Stimulated activated CD8-positive, alpha-beta memory T cell treated with anti-CD3 and anti-CD28 coated beads, Interleukin-15, amount 100 ng/mL, for 4 hours (primary cell): ENCODE measurements at places on chromosomes 6 and 20.

- DNase-seq = no peak
These were observed 59.6 kb downstream of the PPP1R14C start for GRCh38 chr6:150202404-150202803.

DNA sequence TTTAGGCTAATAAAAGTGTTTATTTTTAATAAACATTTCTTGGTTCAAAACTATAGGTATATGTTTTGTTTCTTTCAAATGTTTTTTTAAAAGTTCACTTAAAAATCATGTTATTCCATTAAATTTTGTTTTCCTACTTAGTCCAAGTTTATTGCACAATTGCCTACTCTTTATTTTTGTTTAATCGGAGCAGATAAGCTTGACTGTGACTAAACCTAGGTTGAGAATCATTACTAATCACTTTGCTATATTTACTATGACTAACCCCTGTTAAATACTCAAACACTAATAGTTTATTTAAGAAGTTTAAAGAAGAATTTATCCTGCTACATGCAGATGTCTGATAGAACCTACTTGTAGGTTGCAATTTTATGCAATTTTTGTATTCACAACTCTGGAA is 18.8 kb downstream of the MAP3K4 start:
- DNase-seq = no peak

DNA sequence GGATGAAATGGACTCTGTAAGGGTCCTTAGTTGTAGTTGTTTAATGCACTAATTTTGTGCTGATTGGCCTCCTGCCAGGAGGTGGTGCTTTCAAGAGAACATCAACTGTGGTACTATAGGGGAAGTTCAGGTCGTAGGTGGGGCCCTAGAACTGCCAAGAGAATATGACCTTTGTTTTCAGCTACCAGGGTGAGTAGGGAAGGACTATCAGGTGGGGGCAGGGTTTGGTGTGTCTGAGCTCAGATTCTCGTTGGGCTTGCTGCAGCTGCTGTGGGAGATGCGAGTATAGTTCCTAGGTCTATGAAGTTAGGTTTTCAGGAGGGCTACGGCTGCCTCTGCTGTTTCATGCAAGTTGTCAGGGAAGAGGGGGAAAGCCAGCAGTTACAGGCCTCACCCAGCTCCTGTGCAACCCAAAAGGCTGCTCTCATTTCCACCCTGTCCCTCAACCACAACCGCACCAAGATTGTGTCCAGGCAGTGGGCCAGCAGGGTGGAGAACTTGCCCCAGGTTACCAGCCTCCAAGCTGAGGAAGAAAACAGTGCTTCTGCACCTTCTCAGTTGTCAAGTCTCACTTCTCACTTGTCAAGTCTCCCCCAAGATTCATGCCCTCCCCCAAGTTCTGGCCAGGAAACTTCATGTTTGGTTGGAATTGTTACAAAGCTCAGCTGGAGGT is 626.5 kb upstream of the MAP3K7 start:
- DNase-seq = no peak

- no peak for DNase-seq
These were observed 119.4 kb upstream of the ARMC2 start for GRCh38 chr6:108728826-108729225.

DNA sequence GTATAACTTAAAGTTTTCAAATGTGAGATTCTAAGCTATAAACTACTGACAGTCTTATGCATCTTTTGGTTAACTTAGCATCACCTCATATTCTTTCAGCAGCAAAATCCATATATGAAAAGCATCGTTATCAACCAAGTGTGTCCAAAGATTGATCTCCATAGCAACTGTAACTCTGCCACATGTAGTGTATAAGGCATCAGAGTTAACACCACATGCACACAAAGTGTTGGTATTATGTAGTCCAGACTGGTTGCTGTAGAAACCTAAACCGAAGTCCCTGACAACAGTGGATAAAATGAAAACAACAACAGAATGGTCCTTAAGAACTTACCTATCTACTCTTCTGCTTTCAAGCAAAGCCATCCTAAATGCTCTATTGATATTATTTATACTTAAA is 39.6 kb downstream of the PDSS2 start:
- no peak for DNase-seq

- no peak for DNase-seq
These were observed 119.7 kb downstream of the SH3BGRL2 start for GRCh38 chr6:79750806-79751205.

DNA sequence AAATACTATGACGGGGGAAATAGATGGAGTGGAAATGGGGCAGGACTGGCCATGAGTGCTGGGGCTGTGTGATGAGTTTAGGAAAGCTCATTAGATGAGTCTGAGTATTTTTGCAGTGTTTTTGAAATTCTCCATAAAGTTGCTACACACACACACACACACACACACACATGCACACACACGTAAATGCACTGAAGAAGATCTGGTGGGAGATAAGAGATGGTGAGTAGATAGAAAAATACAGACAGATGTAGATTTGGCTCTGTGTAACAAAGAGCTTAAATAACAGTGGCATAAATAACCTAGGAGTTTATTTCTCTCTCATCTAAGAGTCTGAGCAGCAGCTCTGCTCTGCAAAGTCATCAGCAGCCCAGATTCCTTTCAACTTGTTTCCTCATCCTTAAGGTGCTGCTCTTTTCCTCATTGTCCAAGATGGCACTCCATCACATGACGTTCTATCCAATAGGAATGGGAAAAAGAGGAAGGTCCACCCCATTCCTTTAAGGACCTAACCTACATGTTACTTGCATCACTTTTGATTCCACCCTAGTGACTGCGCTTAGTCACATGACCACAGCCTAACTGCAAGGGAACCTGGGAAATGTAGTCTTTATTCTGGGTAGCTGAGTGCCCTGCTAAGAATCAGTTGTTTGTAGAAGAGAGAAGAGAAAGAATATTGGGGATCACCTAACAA is 76.4 kb downstream of the EYA2 start:
- no peak for DNase-seq

- DNase-seq = no peak
These were observed 367.4 kb downstream of the CD109 start for GRCh38 chr6:74063391-74063790.

DNA sequence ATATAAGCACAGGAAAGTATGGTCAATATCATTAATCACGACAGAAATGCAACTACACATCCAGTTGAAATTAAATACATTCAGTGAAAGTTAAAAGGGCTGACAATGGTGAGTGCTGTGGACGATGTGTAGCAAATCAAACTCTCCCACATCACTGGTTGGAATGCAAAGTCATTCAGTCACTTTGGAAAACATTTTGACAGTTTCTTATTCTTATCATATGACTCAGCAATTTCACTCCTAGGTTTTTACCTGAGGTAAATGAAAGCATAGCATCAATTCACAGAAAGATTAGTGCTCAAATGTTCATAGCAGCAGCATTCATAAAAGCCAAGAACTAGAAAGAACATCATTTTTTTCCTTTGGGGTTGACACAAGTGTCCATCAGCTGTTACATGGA is 28.6 kb upstream of the SAMD5 start:
- no peak for DNase-seq

DNA sequence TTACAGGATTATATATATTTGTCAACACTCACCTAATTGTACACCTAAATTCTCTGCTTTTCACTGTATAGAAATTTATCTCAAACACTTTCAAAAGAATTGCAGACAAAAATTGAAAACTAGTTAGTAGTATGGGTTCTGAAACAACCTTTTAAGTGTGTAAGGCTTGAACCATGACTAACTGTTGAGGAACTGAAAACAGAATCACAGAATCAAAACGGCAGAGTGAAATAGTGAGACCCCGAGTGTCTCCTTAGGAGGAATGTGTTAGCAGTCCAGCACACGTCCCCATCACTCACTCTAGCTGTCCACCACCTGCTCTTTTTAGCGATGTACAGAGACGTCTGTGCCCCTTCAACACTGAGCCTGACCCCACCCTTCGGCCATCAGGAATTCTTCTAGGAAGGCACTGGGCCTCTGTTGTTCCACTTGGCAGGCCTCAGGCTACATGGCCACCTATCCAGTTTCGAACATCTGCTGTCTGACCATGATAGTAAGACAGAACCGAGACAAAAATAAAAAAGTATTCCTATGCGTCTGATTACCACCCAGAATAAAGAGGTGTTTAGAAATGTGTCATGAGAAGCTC is 227.4 kb downstream of the C6orf118 start:
- no peak for DNase-seq

DNA sequence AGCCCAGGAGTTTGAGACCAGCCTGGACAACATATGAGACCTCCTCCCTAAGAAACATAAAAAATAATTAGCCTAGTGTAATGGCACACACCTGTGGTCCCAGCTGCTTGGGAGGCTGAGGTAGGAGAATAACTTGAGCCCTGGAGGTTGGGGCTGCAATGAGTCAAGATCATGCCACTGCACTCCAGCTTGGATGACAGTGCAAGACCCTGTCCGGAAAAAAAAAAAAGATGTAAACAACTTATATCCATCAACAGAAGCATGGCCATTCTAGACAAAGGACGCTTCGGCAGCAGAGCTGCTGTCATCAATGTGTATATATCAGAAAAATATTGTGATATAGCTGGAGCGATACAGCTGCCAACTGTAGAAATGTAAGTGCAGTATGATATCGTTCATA is 59.6 kb upstream of the ARID1B start:
- no peak for DNase-seq

DNA sequence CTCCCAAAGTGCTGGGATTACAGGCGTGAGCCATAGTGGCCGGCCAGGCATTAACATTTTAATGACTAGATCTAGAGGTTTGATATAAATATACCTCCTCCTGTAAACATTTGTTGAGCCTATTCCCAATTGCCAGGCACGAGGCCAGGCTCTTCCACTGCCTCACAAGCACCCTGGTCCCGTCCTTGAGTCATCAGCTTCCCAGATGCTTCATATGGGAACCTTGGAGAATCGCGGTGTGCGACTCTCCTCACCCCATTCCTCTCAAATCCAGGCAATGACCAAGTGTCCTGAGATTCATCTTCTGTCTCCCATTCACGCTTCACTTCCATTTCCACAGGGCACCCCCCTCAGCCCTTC is 35.9 kb upstream of the PIM1 start:
- DNase-seq = no peak

GRCh38 chr6:26029857-26030653 is 57.2 kb upstream of the HFE start:
- no peak for DNase-seq

DNA sequence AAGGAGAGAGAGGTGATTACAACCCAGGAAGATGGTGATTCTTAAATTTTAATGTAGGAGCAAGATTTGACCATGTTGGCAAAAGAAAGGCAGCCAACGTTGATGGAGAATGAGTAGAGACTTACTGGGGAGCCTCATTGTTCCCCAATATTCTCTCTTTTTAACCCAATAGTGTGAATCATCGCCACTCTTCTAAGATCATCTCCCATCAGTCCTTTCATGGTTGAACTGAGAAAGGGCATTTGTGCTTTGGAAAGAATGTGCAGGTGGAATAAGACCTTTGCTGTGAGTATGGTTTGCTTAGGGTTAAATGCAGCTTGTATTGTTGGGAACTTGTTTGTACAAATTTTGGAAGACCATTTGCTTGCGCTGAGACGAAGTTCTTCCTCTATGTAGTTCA is 231.0 kb downstream of the TBXT start:
- no peak for DNase-seq

DNA sequence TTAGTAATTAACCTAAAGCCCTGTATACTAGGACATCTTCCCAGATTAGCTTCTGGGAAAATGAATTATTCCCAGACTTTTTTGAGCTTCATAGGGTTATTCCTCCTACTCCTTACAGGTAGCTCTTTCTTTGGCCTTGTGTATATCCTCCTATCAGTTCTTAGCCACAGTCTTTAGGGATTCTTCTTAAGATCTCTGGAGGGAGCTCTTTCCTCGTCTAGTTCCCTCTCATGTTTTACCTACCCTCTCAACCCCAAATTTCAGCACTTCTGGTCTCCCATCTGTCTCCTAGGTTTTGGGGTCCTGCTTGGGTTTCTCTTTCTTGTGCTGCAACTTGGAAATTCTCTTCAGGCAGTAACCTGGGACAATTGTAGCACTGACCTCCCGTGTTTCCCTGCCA is 46.4 kb upstream of the SLC35B3 start:
- no peak for DNase-seq

DNA sequence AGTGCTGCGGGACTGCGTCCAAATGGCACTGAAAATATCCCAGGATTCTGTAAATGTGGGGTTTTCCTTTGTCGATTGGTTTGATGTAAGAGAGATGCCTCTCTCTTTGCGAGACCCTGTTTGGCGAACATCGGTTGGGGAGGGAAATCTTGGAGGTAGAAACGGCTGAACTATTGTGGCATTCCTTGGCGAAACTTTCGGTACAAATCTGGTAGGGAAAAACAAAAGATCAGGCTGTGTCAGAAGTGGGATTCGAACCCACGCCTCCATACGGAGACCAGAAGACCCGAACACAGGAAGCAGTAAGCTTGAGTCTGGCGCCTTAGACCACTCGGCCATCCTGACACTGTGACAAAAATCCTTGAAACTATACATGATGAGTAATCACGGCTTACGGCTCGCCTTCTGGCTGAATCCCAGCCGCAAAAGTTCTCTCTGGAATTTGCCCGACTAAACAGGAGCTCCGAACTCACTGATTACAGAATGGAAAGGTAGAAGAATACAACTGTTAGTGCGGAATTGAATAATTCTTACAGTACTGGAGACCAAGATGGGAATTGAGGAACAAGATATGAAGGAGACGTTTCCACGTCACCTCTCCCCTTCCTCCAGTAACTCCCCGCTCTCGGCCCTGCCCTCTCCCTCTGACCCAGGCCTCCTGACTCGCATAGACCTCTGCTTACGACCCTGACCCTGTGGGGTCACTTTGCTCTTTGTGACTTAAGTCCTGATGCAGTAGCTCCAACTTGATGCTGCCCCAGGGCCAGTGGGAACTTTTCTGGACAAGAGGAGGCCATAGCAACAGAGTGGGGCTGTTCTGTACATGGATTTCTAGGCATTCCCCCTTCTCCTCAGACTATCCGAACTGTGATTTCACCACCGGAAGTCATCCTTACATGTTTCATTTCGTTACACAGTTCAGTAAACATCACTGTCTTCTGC is 132.8 kb upstream of the ZNF184 start:
- DNase-seq = no peak

DNA sequence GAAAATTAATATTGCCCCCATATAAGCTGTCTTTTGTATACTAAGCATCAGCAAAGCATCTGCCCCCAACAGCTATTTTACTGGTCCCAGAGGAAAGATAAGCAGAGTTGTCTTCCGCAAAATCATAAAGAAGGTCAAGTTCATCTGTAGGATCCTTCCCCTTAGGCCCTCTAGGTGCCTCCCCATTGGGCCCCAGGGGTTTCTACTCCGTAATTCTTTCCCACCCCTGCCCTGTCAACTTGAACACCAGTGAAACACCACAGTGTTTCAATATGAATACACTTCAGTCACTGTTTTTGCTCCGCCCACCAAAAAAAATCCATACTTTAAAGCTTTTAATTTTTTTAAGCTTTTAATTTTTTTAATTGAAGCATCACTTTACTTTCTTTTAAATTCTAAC is 159.2 kb downstream of the ATXN1 start:
- no peak for DNase-seq
